Neural crest cell (in vitro differentiated cells): ENCODE measurements at places on chromosomes 5 and 9. TPM values are rescaled to one million over a fixed set of nuclear protein-coding genes. Genes with fewer than 3 reads are reported as not detected.

DNA sequence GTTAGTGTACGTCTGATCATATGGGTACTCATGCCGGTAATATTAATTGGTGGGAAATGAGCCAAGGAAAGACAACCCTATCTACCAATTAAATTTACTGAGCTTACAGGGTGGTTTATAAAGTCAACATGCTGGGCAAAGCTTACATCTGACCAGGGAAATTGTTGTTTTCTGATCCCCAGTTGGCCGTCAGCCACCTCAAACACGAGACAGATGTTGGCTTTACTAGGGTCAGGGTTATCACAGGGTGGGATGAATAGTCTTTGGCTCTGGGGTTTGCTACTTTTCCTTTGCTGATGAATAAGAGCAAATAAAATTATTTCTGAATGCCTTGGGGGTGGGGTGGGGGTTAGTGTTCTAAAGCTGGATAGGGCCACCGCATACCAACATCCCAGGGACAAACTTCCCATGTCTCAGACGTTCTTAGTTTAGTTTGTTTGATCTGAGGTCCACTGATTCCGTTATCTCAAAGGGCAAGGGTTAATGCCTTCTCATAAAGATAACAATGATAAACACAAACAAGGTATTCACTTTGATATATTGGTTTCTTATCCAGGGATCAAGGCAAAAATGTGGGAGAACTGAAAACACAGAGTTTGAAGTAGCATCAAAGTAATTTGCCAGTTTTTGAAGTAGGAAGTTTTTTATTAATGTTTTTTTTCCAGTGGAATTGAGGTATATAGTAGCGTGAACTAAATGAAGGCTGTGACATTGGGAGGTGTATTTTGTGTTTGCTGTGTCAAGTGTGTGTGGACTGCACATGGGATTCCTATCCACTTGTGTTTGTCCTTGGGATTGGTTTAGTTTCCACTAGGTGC lies 109.1 kb upstream of the RPS23 start:
- H3K4me1 ChIP-seq, result peaks cover 24% of the 10 kb centered on the region
- no peak overlapping the region for H3K4me3 ChIP-seq
- H3K27ac ChIP-seq, result no peak overlapping the region
- H3K36me3 ChIP-seq, result no peaks in the 10 kb centered on the region
- DNase-seq, result no peak

- no peak overlapping the region for H3K4me3 ChIP-seq
- H3K4me1 ChIP-seq, result no peaks in the 10 kb centered on the region
- peaks cover 3% of the 10 kb centered on the region for H3K27me3 ChIP-seq
- DNase-seq, result no peak
Observed at GRCh38 chr5:156667616-156668015, 182.5 kb upstream of the PPP1R2B start.

- peak overlapping the region; percentile 26 for H3K4me3 ChIP-seq
- peaks cover 28% of the 10 kb centered on the region for H3K4me1 ChIP-seq
- no peaks in the 10 kb centered on the region for H3K27me3 ChIP-seq
- H3K36me3 ChIP-seq, result no peaks in the 10 kb centered on the region
Observed at GRCh38 chr9:37963936-37964739, 60.2 kb upstream of the SLC25A51 start.

DNA sequence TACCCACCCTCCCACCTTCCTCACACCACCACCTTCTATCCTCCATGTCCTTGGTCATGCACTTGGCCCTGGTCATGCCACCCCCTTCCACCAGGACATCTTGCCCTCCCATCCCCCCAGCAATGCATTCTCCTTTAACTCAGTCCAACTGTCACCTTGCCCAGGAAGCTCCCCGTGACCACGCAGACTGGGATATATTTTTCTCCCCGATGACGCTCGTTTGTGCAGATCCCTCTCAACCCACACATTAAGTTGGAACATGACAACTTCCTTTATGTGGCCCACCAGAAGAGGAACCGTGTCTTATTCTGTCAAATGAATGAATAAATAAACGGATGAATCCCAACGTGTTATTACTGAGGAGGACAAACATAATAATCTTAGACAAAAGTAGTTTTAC lies 82.8 kb upstream of the TAS2R1 start:
- DNase-seq, result no peak
- peaks cover 3% of the 10 kb centered on the region for H3K27me3 ChIP-seq

DNA sequence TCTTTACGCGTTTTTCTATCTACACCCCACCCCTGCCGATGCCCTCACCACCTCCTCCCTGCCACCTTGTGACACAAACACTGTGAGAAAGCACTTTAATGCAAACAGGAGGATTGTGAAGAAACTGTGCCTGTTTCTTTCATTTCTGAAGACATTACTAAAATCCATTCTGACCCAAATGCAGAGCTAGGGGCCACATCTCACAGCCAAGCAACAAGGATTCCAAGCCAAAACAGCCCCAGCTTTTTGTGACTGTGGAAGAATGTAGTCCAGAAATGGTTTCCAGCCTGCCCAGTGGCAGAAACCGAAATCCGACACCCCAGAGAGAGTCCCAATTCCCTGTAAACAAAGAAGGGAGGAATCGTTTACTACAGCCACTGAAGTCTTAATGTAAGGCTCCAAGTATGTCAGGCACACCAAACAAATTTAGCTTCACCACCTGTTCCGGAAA lies 190.9 kb downstream of the TTC39B start:
- peak overlapping the region; percentile 52 for H3K27ac ChIP-seq
- no peaks in the 10 kb centered on the region for H3K36me3 ChIP-seq
- H3K27me3 ChIP-seq, result no peaks in the 10 kb centered on the region
- H3K4me1 ChIP-seq, result peaks cover 26% of the 10 kb centered on the region
- H3K4me3 ChIP-seq, result no peak overlapping the region
- DNase-seq, result no peak

DNA sequence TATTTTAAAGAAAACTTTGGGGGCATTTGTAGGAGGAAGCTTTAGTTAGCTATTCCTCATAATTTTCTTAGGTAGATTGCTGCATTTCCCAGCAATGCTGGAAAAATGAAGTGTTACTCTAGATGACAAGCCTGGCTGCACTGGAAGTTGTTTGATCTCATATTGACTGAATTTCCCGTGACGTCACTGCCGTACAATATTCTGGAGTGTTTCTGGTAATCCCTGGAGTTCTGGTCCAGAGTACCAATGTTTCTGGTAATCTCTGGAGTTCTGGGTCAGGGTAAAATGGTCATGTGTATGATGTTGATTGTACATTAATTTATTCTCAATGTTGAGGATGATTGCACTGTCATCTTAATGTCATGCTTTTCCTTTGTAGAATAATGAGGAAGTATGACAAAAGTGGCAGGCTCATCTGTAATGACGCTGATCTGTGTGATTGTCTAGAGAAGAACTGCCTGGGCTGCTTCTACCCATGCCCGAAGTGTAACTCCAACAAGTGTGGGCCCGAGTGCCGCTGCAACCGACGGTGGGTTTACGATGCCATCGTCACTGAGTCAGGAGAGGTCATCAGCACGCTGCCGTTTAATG lies 26.2 kb downstream of the ARL14EPL start:
- H3K4me1 ChIP-seq, result peaks cover 7% of the 10 kb centered on the region
- H3K27me3 ChIP-seq, result no peaks in the 10 kb centered on the region
- no peak overlapping the region for H3K27ac ChIP-seq
- H3K36me3 ChIP-seq, result no peaks in the 10 kb centered on the region
- no peak overlapping the region for H3K4me3 ChIP-seq

DNA sequence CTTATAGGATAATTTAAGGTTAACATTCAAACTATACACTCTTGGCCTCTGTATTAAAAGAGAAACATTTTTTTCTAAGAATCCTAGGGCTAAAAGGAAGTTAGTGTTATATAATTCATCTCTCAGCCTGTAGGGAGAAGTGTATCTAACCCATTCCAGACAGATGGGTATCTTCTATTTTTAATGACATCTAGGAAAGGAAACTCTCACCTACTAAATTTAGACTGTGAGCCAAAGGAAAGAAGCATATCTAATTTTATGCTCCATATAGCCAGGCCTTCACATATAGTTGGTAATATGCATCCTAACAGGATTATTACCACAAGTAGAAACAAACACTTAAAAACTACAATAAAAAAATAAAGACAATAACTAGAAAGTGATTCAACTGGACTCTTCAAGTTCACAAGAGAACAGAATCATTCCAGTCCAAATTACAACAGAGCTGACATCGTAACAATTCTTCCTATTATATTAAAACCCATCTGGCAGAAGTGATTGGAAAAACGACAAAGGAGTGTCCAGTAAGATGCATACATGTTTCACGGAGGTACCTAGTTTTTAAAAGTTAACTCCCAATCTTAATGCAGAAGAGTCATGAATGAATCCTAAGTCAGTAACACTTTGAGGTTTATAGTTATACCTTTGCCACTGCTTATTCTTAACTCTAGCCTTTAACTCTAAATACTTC lies 39.4 kb downstream of the SCAI start:
- peaks cover 1% of the 10 kb centered on the region for H3K36me3 ChIP-seq
- DNase-seq, result no peak
- H3K4me3 ChIP-seq, result no peak overlapping the region
- H3K4me1 ChIP-seq, result peaks cover 12% of the 10 kb centered on the region
- no peaks in the 10 kb centered on the region for H3K27me3 ChIP-seq

- H3K27me3 ChIP-seq, result no peaks in the 10 kb centered on the region
- H3K4me1 ChIP-seq, result peaks cover 7% of the 10 kb centered on the region
- no peak for DNase-seq
- no peak overlapping the region for H3K27ac ChIP-seq
- H3K36me3 ChIP-seq, result no peaks in the 10 kb centered on the region
- H3K4me3 ChIP-seq, result no peak overlapping the region
Observed at GRCh38 chr5:54062958-54063357, 247.4 kb downstream of the ARL15 start.

DNA sequence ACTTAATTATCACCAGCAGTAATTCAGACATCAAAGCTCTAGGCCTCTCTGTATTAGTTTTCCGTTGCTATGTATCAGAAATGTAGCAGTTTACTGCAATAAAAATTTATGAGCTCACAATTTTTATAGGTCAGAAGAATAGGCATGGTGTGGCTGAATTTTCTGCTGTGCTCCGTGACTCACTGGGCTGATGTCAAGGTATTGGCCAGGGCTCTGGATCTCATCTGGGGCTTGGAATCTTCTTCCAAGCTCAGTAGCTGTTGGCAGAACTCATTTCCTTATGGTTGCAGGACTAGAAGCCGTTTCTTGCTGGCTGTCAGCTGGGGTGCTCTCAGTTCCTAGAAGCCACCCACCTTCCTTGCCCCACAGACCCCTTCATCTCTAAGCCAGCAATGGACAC lies 66.3 kb downstream of the PSAT1 start:
- H3K27me3 ChIP-seq, result no peaks in the 10 kb centered on the region
- no peaks in the 10 kb centered on the region for H3K4me1 ChIP-seq
- H3K27ac ChIP-seq, result no peak overlapping the region
- no peak for DNase-seq
- H3K36me3 ChIP-seq, result peaks cover 4% of the 10 kb centered on the region

DNA sequence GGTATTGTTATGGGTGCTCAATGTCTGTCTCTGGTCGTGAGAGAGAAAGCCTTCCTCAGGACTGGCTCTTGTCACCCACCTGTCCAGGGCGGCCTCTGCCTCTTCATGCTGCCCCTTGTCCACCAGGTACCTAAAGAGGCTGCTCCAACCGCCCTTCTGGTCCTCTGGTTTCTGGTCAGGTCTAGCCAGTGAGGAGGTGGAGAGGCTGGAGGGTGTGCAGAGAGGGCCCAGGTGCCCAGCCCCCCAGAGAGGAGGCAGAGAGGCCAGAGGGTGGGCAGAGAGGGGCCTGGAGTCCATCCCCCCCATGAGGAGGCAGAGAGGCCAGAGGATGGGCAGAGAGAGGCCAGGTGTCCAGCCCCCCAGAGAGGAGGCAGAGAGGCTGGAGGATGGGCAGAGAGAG lies 329.8 kb upstream of the IRX4 start:
- no peak for DNase-seq
- H3K4me3 ChIP-seq, result no peak overlapping the region
- H3K27ac ChIP-seq, result no peak overlapping the region

GRCh38 chr9:132827366-132827765 lies 50.7 kb downstream of the AK8 start:
- DNase-seq, result no peak
- no peaks in the 10 kb centered on the region for H3K36me3 ChIP-seq
- H3K27me3 ChIP-seq, result peaks cover 52% of the 10 kb centered on the region
- H3K4me1 ChIP-seq, result peaks cover 9% of the 10 kb centered on the region
- no peak overlapping the region for H3K27ac ChIP-seq
- H3K4me3 ChIP-seq, result no peak overlapping the region

DNA sequence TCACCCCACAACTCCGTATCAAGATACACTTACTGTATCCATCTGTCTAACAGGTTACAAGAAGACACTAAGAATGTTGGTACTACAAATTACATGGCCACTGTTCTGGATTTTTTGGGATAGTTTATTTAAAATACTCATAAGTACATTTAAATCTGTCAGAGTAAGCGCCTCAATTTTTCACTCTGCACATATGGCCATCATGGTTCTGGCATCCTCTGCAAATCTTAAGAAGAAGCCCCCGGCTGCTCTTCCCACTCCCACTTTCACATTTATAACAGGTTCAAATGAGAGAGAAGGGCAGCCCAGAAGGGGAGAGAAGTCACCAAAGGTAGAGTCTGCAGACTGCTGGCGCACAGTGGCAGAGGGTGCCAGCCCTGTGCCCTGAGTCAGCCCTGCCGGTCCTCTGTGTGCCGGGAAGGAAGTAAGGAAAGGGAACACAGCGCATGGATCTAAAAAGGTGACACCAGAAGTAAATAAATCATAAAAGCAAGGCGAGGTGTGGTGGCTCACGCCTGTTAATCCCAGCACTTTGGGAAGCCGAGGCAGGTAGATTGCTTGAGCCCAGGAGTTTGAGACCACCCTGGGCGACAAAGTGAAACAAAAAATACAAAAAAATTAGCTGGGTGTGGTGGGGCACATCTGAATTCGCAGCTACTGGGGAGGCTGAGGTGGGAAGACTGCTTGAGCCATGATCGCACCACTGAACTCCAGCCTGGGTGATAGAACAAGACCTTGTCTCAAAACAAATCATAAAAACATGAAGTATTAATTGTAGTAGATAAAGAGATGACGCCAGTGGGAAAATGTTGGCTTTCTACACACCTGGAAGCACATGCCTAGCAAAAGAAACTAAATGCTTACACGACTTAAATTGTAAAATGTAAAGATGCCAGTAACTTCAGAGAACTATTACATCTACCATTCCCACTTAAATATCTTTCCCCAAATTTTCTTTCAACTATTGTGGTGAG lies 30.0 kb downstream of the RNF130 start:
- H3K27ac ChIP-seq, result no peak overlapping the region
- DNase-seq, result no peak
- peaks cover 37% of the 10 kb centered on the region for H3K36me3 ChIP-seq
- H3K27me3 ChIP-seq, result no peaks in the 10 kb centered on the region
- H3K4me1 ChIP-seq, result peaks cover 26% of the 10 kb centered on the region

DNA sequence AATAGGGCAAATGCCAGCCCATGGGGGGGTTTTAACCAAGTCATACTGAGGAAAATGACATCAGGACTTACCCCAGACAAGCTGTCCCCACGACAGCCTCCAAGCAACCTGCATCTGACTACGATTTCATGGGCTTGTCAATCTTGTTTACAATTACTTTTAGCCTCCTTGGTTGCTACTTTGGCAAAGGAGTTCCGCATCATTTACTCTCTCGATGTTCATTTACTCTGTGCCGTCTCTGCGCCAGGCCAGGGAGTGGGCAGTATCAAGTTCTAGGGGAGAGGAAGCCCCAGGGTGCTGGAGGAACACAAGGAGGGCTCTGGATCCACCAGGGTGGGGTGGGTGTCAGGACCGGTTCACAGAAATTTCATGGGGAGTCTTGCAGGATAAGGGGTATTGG lies 23.9 kb downstream of the PTPN3 start:
- no peaks in the 10 kb centered on the region for H3K36me3 ChIP-seq
- no peaks in the 10 kb centered on the region for H3K4me1 ChIP-seq
- H3K4me3 ChIP-seq, result no peak overlapping the region
- no peak for DNase-seq

Gene CCL27
- 0.86 TPM in 1 of 2 replicates, not detected in the other for total RNA-seq

Gene EIF4E1B
- not detected in 2 replicates for total RNA-seq

Gene UIMC1
- 45.4 and 46.6 TPM in 2 replicates for total RNA-seq

Gene MYORG
- total RNA-seq, result 1.7 and 2.0 TPM in 2 replicates

Gene ZNF454
- 0.26 TPM in 1 of 2 replicates, not detected in the other for total RNA-seq

Gene PCDHA4
- total RNA-seq, result 9.0 and 9.9 TPM in 2 replicates

Gene CDH12
- total RNA-seq, result 0.07 TPM in 1 of 2 replicates, not detected in the other
